Effector memory CD8-positive, alpha-beta T cell (primary cell): ENCODE measurements at places on chromosomes 3 and 15.

DNA sequence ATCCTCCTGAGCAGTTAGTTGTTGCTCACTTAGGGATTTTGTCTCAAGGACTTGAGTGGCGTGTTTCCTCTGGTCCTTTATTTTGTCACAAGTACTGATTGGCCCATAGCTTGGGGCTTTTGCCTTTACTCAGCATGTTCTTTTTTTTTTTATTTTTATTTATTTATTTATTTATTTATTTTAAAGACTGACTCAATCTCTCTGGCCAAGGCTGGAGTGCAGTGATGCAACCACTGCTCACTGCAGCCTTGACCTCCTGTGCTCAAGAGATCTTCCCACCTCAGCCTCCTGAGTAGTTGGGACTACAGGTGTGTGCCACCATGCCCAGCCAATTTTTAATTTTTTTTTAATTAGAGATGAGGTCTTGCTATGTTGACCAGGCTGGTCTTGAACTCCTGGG, 223.9 kb upstream of the TPM1 start:
- no peak for DNase-seq

- DNase-seq: no peak
Observed at GRCh38 chr3:144221761-144222160, 250.1 kb downstream of the DIPK2A start.

GRCh38 chr15:58608711-58609110, 140.8 kb downstream of the ADAM10 start:
- DNase-seq: no peak

- DNase-seq: no peak
Observed at GRCh38 chr3:9795207-9795606, 2.3 kb downstream of the ARPC4 start.

DNA sequence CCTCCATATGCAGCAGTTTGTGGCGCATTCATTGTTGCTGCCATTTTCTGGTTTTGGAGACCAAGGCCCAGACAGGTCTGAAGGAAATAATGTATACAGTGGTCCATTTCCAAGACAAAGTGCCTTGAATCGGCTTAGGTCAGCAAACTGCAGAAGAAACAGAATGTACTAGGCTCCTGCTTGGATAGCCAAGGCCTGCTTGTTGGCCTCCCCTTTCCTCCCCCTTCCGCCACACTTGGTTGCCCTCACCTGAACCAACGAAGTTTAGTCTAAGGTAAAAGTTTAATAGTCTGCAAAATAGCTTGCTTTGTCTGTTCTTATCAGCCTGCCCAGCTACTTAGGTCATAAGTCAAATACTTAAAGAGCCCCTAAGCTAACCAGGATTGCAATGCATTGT, 12.0 kb upstream of the RTP3 start:
- DNase-seq: no peak
